A673 (cell line): ENCODE measurements at places on chromosomes 3 and 15. TPM values are rescaled to one million over a fixed set of nuclear protein-coding genes. Genes with fewer than 3 reads are reported as not detected.
A peak's percentile ranks its signal among the peaks of the same experiment; 100 is the strongest.

- DNase-seq = no peak
- H3K27me3 ChIP-seq = no peaks in the 10 kb centered on the region
- H3K4me3 ChIP-seq = no peak overlapping the region
- H3K36me3 ChIP-seq = no peaks in the 10 kb centered on the region
These were observed 417.9 kb downstream of the MECOM start for GRCh38 chr3:169245631-169246030.

DNA sequence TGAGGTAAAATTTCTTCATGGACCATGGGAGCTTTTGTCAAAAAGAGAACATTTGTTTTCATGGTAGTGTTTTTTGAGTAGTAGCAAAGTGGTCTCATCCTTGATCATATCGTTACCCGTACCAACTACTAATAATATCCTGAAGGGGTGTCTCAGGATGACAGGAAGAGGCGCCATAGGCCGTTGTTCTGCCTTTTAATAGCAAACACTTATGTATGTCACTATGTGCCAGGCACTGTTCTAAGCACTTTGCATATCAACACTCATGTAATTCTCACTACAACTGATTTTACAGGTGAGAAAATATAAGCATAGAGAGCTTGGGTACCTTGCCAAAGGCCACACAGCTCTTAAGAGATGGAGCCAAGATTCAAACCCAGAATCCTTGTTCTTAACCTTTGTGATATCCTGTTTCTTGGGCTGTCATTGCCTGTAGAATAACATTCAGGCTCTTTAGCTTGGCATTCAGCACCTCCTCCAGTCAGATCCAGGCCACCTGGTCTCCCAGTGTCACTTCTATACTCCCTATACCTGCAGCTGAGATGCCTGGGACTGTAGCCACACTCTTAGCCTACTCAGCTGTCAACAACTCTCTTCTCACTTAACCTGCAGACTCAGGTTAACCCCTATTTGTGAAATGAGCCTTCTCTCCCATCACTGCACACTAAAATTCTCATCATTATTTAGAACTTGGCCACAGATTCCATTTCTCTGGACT is 113.7 kb downstream of the USP13 start:
- H3K27ac ChIP-seq = peak overlapping the region; percentile 72
- H3K4me3 ChIP-seq = no peak overlapping the region
- H3K4me1 ChIP-seq = peaks cover 69% of the 10 kb centered on the region
- H3K36me3 ChIP-seq = peaks cover 12% of the 10 kb centered on the region
- DNase-seq = no peak

DNA sequence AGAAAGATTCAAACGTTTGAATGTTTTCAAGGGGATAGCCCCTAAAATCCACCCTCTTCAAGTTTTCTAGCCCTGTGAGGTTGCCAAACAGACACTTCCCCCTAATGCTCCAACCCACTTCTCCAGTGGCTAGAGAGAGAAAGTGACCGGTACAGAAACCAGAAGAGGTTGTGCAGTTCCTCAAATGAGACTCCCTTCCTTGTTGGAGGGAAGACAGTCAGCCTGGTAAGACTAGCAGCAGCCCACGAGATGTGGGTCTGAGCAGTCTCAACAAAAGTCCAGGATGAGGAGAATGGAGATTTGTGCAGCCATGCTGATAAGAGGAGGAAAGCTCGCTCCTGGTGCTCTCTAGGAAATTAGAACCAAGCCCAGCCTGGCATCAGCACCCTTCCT is 222.8 kb upstream of the TPRG1 start:
- no peak overlapping the region for H3K4me3 ChIP-seq
- DNase-seq = no peak
- peaks cover 19% of the 10 kb centered on the region for H3K4me1 ChIP-seq
- H3K27ac ChIP-seq = peak overlapping the region; percentile 82
- no peaks in the 10 kb centered on the region for H3K27me3 ChIP-seq

GRCh38 chr3:170205302-170205701 is 16.9 kb upstream of the PRKCI start:
- H3K36me3 ChIP-seq = no peaks in the 10 kb centered on the region
- no peaks in the 10 kb centered on the region for H3K4me1 ChIP-seq
- no peaks in the 10 kb centered on the region for H3K27me3 ChIP-seq

DNA sequence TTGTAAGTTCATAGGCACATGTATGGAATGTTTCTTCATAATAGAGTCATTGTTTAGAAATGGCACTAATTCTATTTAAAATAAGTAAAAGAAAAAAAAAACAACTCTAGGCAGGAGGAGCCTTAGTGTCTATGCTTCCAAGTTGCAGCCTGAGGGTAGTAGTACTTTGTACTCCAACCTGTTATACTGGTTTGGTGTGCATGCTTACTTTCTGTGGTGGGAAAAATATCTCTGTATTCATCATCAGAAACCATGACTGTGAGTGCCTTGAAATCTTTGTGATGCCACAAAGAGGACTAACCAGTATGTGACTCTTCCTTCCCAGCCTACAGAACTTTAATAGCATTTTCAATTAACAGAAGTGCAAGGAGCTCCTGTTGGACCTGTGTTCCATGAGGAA is 4.4 kb downstream of the NAALADL2 start:
- H3K4me1 ChIP-seq = no peaks in the 10 kb centered on the region
- no peak for DNase-seq
- H3K36me3 ChIP-seq = no peaks in the 10 kb centered on the region
- H3K27me3 ChIP-seq = no peaks in the 10 kb centered on the region
- H3K4me3 ChIP-seq = no peak overlapping the region

DNA sequence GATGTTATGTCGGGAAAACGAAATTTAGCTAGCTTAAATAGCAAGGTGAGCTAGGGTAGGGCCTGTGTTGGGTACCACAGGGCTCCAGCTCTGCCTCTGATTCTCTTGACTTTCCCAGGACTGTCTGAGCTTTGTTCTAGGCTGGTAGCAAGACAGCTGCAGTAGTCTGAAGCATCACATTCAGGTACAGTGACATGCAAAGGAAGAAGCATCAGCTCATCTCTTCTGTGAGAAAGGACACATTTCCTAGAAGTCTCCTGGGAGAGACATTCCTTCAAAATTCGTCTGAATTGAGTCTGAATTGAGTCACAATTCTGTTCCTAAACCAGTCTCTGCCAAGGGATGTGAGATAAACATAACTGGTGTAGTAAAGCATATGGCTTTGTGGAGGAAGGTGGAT is 8.5 kb upstream of the UBXN7 start:
- no peak overlapping the region for H3K27ac ChIP-seq
- H3K4me3 ChIP-seq = no peak overlapping the region
- H3K36me3 ChIP-seq = no peaks in the 10 kb centered on the region
- DNase-seq = no peak

GRCh38 chr3:179430277-179430870 is 20.9 kb downstream of the GNB4 start:
- no peak overlapping the region for H3K4me3 ChIP-seq
- no peak overlapping the region for H3K27ac ChIP-seq

- H3K4me3 ChIP-seq = peak overlapping the region; percentile 63
- DNase-seq = peak; percentile 22
- H3K4me1 ChIP-seq = no peaks in the 10 kb centered on the region
- no peaks in the 10 kb centered on the region for H3K36me3 ChIP-seq
These were observed 523 bp downstream of the HDAC11 start for GRCh38 chr3:13480340-13481318.

DNA sequence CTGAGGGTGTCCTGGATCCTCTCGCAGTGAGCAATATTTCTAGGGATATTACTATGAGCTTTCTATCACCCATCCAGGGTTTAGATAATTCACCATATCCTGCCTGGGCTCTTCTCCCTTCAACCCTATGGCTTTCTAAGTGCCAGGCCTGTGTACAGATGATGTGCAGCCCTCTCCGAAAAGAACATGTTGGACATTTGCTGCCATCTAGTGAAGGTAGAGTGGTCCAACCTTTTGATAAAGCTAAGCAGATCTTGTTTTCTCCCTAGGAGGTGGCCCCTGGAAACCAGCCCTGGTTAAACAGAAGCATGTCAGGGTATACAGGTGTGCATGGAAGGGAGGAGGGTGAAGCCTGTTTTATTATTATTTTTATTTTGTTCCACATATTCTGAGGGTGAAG is 27.9 kb upstream of the SCN10A start:
- H3K27me3 ChIP-seq = peaks cover 15% of the 10 kb centered on the region
- H3K4me1 ChIP-seq = no peaks in the 10 kb centered on the region
- H3K27ac ChIP-seq = no peak overlapping the region
- H3K4me3 ChIP-seq = no peak overlapping the region
- no peaks in the 10 kb centered on the region for H3K36me3 ChIP-seq

- H3K27ac ChIP-seq = no peak overlapping the region
- DNase-seq = no peak
- no peak overlapping the region for H3K4me3 ChIP-seq
- H3K4me1 ChIP-seq = peaks cover 8% of the 10 kb centered on the region
- H3K36me3 ChIP-seq = no peaks in the 10 kb centered on the region
- peaks cover 72% of the 10 kb centered on the region for H3K27me3 ChIP-seq
These were observed 4.7 kb upstream of the MEIS2 start for GRCh38 chr15:37105029-37105428.

GRCh38 chr3:39917065-39917773 is 107.8 kb downstream of the MYRIP start:
- H3K36me3 ChIP-seq = no peaks in the 10 kb centered on the region
- no peaks in the 10 kb centered on the region for H3K4me1 ChIP-seq
- DNase-seq = no peak

Gene FHIT
- not detected in 2 replicates for total RNA-seq

Gene TSC22D2
- total RNA-seq = 28.8 and 28.9 TPM in 2 replicates

Gene TMEM44
- total RNA-seq = 20.9 and 23.1 TPM in 2 replicates

Gene FOXL2NB
- not detected in 2 replicates for total RNA-seq

Gene STXBP5L
- not detected in 2 replicates for total RNA-seq

Gene WDR72
- not detected in 2 replicates for total RNA-seq

Gene HDGFL3
- 103 TPM in 2 replicates for total RNA-seq

Gene BOC
- 1.2 and 1.7 TPM in 2 replicates for total RNA-seq

Gene LMOD3
- total RNA-seq = not detected in 2 replicates
